Activated T-helper 2 cell treated with anti-CD3 and anti-CD28 coated beads, Interferon-gamma antibody, Interleukin-2, Interleukin-4, amounts not matched to agents 10 μg/mL and 5 μg/mL and 100 μg/mL, durations not matched to agents 14 hours and 24 hours and 36 hours (primary cell): ENCODE measurements at places on chromosomes 13 and 19. TPM values are rescaled to one million over a fixed set of nuclear protein-coding genes. Genes with fewer than 3 reads are reported as not detected.

Gene MICOS13
- total RNA-seq, result 54.3 and 60.9 TPM in 2 replicates

Gene ARHGAP33
- total RNA-seq, result 29.1 and 33.0 TPM in 2 replicates

GRCh38 chr19:49374665-49375434, 11.2 kb downstream of the DKKL1 start:
- DNase-seq, result no peak

- no peak for DNase-seq
Measured at GRCh38 chr19:954672-955494, 29.0 kb downstream of the ARID3A start.

- no peak for DNase-seq
Measured at GRCh38 chr19:5153601-5154128, 184.8 kb downstream of the KDM4B start.

DNA sequence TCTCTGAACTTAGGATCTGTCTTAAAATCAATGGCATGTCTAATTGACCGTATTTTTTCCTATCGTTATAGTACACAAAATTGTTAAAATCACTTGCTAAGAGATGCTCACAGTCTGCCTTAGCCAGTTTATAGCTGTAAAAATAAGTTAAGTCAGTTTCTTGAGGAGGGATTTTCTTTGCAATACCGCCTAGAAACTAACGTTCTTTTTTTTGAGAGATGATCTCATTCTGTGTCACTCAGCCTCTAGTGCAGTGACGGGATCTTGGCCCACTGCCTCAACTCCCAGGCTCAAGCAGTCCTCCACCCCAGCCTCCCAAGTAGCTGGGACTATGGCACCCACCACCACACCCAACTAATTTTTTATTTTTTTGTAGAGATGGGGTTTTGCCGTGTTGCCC, 4.4 kb downstream of the CKAP2 start:
- DNase-seq, result no peak

DNA sequence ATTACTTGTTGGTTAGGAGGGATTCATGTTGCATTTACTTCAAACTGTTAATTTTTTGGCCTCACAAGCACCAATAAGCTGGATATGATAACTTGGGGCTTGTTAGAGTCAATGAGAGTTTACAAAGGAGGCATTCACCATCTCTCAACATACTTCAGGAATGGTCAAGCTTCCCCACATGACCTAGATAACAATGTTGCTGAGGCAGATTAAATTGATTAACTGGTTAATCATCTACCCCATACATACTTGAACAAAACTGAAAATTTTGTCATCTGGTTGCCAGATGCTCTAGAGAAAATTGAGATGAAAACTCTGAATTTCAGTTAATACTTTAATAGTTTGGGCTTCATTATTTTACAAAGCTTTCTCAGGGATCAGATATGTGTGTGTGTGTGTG, 43.0 kb upstream of the UBL3 start:
- DNase-seq, result no peak
